ENCODE measurements at places on chromosomes 13 and 19.

GRCh38 chr13:41311406-41312175, 524 bp downstream of the NAA16 start:
- no peak for DNase-seq

DNA sequence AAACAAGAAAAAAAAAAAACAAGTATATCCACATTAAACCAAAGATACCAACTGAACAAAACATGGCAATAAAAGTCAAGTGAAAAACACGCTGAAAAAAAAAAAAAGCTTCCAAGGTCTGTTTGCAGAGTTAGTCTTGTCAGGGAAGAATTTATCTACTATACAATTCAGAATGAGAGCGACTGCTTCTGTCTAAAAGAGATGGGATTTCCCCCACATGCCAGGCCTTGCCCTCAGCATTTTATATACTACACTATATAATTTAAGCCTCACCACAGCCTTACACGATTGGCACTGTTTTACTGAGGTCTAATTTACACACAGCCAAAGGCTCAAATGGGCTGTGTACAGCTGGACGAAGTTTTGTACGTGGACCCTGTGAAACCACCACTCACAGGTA, 67.3 kb downstream of the FOXO1 start:
- DNase-seq: no peak

GRCh38 chr19:41023193-41023592, 32.1 kb downstream of the CYP2B6 start:
- no peak for DNase-seq

DNA sequence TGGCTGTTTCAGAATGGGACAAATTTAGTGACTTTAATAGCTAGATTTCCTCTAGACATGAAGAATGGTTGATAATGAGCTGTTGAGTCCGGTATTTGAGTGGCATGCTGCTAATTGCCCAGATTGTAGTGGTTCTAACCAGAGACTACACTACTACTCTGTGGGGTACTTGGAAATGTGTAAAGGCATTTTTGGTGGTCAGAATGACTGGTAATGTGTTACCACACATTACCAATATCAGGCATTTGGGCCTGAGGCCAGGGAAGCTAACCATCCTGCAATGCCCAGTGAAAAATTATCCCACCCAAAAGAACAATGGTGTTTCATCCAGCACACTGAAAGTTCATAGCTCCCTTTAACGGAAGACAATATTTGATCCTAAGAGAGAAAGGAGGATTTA, 17.5 kb upstream of the N4BP2L1 start:
- no peak for DNase-seq

GRCh38 chr13:40386586-40386985, 279.9 kb downstream of the FOXO1 start:
- DNase-seq: no peak

DNA sequence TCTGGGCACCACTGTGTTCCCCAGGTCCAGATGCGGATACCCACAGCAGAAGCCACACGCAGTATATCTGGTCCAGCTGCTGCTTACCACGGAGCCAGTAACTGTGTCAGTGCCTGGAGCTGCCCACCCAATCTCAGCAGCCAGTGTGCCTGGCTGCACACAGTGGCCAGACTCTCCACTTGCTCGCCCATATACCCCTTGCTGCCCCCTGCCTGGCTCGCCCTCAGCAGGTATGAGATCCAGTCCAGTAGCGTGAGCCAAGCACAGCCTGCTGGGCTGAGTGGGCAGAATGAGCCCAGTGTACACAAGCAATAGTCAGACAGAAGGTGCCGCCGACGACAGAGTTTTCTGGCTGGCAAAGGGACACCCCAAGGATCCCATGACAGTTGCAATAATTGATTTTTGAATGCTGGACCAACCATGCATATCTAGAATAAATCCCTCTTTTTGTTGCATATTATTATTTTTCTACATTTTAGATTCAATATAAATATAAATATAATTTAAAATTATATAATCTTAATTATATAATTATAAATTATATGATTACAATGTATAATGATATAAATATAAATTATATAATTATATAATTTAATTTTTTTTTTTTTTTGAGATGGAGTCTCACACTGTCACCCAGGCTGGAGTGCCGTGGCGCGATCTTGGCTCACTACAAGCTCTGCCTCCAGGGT, 918.8 kb upstream of the MIR17HG start:
- DNase-seq: no peak

DNA sequence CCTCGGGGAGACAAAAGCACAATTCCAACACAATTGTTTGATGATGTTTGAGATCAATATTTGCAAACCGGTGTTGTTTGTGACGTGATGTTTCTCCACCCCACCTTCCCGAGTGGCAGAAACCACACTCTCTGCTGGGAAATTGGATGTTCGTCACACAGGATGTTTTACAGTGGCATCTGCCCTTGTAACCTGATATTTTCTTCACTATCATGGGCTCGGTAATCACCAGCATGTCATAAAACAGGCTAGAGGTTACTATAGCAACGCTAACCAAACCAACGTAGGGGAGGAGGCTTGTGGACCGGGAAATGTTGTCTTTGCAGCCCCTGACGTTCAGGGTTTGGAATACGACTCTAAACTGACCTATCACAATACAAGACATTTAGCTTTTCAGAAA, 454.5 kb downstream of the IRS2 start:
- DNase-seq: no peak

DNA sequence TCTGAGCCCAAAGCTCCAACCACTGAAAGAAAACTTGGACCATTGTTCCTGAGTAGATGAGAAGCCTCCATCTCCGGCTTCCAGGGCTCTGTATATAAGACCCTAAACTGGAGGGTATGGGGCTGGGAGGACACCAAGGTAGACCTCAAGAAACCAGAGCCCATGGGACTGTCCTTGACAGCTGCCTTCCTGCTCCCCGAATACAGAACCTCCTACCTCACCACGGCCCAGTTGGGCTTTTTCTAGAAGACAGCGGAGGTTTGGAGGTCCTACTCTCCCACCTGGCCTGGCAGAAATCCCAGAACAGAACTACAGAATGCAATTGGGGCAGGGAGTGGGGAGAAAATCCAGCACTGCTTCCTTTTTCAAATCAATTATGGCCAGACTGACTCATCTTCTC, 177.3 kb upstream of the ZNF507 start:
- no peak for DNase-seq

DNA sequence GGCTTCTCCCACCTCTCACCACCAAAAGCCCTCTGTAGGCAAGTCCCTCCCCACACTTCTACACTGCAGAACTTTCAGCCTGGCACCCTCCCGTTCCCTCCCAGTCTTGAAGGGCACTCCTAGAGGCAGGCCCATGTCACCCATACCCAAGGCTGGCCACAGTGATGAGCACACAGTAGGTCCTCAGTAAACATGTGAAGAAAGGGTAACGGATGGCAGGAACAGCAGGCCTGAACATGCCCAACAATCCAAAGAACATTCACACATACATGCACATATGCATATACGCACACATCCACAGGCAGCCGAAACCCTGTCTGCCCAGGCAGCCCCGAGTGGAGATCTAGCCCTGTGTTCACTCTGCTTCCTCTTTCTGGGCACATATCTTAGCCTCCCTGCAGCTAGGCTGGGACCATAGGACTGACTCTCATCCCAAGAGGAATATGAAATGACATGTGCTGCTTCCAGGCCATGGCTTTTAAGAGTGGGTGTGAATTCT, 55.2 kb downstream of the CEBPG start:
- DNase-seq: no peak

GRCh38 chr19:30437869-30438268, 65.7 kb downstream of the ZNF536 start:
- DNase-seq: no peak

GRCh38 chr19:2051773-2052704, 995 bp upstream of the MKNK2 start:
- DNase-seq: peak; percentile 25

DNA sequence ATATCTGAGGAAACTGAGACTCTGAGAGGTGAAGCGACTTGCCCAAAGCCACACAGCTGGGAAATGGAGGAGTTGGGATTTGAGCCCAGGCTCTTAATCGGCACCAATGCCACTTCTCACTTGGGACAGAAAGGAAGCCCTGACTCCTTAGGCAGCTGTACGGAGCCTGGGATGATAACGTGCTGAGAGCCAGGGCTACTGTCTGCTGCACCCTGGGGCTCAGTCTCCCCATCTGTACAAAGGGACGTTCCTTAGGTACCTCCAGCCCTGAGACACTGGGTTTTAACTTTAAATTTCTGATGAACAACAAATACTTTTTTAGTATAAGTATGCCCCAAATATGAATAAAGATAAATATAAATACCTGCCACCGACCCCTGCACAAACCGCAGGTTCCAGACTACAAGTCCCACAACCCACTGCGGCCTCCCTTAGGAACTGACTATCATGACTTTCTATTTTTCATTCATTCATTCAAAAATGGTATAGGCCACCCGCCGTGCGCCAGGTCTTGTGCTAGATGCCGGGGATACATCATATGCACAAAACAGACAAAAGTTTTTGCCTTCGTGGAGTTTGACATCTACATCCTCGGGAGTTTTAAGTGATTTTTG, 776 bp upstream of the NCLN start:
- DNase-seq: peak; percentile 88

GRCh38 chr13:32863596-32863995, 152.6 kb upstream of the KL start:
- DNase-seq: no peak

DNA sequence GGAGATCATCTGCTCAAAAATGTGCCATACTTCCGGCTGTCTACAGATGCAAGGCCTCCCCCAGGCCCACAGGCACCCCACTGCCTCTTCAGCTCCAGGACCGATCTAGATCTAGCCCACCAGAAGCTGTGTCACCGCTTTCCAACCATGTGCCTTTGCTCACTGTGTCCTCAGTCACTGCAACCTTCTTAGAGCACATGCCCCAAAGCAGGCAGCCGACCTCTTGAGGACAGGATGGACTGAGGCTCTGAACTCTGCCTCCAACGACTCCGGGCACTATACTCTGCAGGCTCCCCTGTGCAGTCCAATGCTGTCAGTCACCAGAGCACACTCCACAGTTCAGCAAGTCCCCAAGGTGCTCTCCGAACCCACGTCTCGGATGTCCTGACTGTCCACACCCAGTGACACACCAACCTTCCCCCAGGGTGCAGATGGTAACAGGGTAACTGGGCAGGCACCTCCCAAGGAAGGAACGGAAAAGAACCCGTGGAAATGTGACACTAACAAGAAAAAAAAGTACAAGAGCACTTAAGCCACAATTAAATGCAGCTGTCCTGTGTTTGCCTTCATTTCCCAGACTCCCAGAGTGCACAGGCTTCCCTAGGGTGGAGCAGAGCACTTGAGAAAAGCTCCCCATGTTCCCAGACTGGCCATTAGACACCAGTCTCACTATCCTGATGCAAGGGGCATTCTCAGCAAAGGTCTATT, 4.8 kb downstream of the STK24 start:
- no peak for DNase-seq

DNA sequence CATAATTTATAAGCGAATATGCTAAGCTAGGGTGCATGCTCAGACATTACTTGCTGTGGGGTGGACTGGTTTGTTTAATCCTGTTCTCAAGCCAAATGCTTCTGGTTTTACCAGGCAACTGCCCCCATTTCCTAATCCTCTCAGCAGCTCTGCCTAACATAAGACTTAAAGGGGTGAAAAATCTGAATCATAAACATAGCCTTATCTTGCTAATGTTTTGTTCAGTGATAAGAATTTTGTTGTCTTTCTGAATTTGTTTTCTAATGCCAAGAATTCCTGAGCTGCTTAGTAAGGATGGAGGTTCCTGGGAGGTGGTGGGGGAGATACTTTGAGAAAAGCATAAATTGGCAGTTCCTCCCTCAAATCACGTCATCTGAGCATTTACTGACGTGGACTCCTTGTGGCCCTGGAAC, 42.7 kb downstream of the ING1 start:
- DNase-seq: no peak

- no peak for DNase-seq
Measured at GRCh38 chr13:33717775-33718174, 100.2 kb upstream of the RFC3 start.

DNA sequence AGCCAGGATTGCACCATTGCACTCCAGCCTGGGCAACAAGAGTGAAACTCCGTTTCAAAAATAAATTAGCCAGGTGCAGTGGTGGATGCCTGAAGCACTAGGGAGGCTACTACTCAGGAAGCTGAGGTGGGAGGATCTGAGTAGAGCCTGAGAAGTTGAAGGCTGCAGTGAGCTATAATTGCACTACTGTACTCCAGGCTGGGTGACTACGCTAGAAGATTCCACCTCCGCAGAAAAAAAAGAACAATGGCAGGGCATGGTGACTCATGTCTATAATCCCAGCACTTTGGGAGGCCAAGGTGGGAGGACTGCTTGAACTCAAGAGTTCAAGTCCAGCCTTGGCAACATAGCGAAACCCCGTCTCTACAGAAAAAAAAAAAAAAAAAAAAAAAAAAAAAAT, 20.5 kb downstream of the HAUS8 start:
- no peak for DNase-seq

DNA sequence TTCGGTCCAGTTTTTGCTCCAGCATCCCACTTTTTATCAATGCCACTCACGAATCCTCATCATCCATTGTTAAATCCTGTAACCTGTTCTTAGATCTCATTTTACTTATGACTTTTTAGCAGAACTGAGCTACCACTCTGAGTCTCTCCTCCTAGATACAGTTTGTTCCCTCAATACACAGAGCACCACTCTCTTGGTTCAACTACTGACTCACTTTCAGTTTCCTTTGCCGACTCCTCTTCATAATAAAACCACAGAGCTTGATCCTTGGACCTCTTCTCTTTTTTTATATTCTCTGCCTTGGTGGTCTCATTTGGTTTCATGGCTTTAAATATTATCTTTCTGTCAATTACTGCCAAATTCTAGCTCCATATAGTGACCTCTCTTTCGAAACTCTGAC, 150.3 kb downstream of the SLITRK5 start:
- peak; percentile 54 for DNase-seq

DNA sequence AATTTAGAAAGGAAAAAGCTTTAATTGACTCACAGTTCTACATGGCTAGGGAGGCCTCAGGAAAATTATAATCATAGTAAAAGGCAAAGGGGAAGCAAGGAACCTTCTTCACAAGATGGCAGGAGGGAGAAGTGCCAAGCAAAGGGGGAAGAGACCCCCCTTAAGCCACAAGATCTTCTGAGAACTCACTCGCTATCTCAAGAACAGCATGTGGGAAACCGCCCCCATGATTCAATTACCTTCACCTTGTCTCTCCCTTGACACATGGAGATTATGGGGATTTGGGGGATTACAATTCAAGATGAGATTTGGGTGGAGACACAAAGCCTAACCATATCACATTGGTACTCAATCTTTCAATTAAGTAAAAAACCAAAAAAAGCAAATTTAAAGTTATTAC, 1778.7 kb upstream of the MIR17HG start:
- DNase-seq: no peak

Measured in MV-4-11 (cell line).